Activated T-cell treated with anti-CD3 and anti-CD28 coated beads, Interleukin-2, amount 50 U/mL, for 24 hours (primary cell): ENCODE measurements at places on chromosomes 5 and 9.

DNA sequence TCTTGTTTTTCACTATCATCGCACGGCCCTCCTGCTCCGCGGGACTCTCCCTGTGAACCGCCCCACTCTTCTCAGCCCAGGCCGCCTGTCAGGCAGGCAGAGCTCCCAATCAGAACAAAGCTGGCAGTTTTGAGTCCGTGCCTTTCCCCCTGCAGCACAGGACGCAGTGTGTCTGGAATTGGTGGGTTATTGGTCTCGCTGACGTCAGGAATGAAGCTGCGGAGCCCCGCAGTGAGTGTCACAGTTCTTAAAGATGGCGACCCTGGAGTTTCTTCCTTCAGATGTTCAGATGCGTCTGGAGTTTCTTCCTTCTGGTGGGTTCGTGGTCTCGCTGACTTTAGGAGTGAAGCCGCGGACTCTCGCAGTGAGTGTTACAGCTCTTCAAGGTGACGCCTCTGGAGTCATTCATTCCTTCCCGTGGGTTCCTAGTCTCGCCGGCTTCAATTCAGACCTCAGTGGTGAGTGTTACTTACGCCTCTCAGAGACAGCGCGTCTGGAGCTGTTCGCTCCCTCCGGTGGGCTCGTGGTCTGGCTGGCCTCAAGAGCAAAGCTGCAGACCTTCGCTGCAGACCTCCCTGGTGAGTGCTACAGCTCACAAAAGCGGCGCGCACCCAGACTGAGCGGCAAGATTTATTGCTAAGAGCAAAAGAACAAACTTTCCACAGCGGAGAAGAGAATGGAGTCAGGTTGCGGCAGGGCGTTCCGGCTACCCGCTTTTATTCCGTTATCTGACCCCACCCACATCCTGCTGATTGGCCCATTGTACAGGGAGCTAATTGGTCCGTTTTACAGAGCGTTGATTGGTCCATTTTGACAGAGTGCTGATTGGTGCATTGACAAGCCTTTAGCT, 7.4 kb downstream of the ZDHHC11B start:
- DNase-seq: no peak

DNA sequence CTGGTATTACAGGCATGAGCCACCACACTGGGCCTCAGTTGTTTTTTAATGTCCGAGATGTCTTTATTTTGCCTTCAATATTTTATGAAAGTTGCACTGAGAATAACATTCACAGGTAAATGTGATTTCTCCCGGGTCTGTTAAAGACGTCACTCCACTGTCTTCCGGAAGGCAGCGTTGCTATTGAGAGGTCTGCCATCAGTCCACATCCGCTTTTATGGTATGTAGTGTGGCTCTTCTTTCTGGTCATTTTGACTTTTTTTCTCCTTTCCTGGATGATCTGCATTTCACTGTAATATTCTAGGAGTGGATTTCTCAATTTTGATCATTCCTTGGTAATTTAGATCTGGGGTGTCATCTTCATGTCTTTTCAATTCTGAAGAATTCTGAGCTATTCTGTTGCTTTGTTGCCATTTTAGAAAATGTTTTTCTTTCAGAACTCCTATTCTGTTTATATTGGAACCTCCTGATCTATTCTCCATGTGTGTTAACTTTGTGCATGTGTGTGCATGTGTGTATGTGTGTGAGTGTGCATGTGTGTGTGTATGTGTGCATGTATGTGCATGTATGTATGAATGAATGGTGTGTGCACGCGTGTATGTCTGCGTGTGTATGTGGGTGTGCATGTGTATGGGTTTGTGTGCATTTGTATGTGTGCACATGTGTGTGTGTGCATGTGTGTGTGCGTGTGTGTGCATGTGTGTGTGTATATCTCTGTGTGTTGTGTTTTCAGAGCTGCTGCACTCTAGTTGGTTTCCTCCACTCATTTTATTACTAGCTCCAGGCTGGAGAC, 1.9 kb upstream of the LCN1 start:
- DNase-seq: no peak

DNA sequence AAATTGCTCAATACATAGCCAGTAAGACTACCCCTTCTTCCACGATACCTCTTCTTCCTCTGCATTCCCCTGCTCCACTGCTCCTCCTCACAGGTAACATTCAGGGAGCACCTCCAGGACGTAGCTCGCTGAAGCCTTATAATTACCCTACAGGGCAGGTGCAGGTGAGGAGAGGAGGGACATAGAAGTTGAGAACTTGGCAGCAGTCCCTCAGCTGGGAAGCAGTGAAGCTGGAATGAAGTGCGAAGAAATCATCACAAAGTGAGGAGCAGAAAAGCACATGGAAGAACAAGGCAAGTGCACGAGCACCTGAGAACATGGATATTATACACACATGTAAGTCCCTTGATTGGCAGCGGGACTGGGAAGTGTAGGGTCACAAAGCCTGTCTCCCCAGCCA, 118.2 kb downstream of the HSD17B3 start:
- DNase-seq: no peak

DNA sequence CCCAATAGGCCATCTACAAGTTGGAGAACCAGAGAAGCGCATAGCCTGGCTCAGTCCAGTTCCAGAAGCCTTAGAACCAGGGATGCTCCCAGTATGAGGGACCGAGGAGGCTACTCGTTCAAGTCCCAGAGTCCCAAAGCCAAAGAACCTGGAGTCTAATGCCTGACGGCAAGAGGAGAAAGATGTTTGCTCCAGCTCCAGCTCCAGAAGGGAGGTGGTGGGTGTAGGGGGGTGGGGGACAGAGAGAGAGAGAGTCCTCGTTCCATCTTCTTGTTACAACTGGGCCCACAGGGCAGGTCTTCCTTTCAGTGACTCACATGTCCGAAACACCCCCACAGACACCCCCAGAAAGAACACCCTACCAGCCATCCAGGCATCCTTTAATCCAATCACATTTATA, 63.9 kb downstream of the SEC61B start:
- no peak for DNase-seq

- DNase-seq: no peak
These were observed 408.4 kb downstream of the PDE4D start for GRCh38 chr5:59485107-59485506.

- no peak for DNase-seq
These were observed 564.8 kb upstream of the WWC1 start for GRCh38 chr5:167726642-167727041.

DNA sequence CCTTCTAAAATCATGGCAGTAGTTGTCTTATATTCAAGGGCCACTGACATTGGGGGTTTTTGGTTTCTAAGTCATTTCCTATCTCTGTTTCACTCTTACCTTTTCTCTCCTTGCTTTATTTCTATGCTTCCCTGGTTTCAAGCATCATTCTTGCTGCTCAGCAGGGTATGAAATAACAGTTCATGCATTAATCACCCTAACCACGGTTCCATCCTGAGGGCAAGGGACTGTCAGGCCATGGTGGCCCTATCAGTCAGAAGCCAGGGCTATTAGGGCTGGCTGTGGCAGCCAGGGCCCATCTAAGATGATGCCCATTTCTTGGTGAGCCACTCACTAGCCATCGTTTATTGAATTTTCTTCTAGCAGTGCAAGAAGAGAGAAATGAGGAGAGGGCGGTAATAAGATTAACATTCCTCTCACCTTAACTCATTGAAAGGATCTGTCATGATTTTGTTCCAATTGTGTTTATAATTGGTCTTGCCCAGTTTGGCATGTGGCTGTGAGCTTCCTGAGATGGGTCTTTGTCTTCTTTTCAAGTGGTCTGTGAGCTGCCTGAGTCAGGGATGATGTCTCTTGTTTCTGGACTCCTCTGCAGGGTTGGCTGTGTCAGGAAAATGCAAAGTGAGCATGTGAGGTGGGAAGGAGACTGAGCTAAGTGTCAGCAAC, 45.2 kb downstream of the CYSTM1 start:
- DNase-seq: no peak
